Stimulated activated CD4-positive, alpha-beta T cell treated with anti-CD3 and anti-CD28 coated beads, TNF-alpha, amount 100 ng/mL, for 4 hours (primary cell): ENCODE measurements at places on chromosomes 2 and 18.

DNA sequence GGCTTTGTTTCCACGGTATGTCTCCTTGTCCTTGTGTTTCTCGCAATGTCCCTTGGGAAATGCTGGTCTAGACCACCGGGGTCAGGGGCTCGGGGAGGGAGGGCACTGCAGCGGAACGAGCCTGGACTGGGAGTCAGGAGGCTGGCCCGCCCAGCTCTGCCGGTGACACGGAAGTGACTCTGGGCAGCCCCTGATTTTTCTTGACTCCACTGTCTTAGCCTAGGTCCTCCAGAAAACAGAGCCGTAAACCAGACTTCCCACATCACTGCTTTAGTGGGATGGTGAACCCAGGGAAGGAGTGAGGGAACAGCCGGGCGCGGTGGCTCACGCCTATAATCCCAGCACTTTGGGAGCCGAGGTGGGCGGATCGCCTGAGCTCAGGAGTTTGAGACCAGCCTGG is 144.2 kb downstream of the ASB1 start:
- no peak for DNase-seq

DNA sequence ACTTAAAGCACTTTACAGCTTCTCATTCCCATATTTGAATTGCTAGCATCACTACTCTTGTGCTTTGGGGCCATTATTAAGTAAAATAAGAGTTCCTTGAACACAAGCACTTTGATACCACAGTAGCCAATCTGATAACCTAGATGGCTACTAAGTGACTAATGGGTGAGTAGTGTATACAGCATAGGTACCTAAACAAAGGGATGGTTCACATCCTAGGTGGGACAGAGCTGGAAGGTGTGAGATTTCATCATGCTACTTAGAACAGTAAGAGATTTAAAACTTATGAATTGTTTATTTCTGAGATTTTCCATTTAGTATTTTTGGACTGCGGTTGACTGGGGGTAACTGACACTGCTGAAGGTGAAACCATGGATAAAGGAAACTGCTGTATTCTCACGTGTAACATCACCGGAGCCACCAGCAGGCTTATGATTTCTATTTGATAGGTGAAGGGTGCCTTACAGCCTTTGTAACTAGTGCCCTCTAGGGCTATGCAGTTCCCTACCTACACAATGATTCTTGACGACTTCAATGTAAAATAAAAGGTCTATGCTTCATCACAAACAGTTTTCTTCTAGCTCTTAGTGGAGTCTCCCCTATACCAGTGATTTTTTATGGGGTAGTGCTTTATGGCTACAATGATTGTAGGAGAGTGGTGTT is 22.1 kb upstream of the CRIM1 start:
- no peak for DNase-seq

- no peak for DNase-seq
Measured at GRCh38 chr2:10507106-10507505, 59.0 kb upstream of the ODC1 start.

GRCh38 chr2:145601361-145601925 is 1081.5 kb upstream of the ZEB2 start:
- no peak for DNase-seq

DNA sequence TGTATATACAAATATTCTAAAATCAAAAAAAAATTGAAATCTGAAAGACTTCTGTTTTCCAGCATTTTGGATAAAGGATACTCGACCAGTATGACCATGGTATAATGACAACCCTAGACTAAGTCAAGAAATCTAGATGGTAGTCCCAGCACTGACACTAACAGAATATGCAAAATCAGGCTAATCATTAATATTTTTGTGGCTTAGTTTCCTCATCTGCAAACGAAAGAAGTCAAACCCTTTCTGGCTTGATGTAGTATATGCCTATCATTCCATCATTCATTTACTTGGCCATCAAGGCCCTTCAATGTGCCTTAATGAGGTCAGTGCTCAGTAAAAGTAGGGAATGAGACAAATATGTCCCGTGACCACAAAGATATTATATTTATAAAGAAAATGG is 83.5 kb downstream of the NCKAP5 start:
- no peak for DNase-seq

- DNase-seq: no peak
Measured at GRCh38 chr18:29171892-29172755, 995.2 kb upstream of the CDH2 start.

- DNase-seq: no peak
Measured at GRCh38 chr2:12488352-12489318, 228.1 kb upstream of the TRIB2 start.

DNA sequence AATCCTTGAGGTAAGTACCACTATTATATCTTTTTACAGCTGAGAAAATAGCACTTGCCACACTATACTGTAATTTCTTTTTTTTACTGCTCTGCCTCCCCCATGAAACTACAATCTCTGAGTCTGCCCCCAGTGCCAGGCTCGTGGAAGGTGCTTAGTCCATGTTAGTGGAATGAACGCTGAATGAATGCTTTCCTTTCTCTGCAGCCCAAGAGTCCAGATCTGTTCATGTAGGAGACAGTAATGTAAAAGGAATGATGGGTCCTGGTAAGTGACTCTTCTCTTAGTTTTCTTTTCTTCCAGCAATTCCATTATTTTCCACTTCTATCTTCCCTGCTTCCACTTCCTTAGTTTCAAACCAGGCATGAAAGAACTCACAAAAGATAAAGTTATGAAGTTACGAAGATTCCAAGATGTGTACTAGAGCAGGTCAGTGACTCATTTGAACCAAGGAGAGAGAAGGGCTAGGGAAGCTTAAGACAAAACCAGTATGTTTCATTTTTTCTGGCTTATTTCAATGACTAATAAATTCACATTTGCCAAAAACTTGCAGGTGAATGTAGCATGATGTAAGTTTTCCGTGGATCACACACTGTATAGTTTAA is 46.0 kb downstream of the ARHGEF33 start:
- no peak for DNase-seq

DNA sequence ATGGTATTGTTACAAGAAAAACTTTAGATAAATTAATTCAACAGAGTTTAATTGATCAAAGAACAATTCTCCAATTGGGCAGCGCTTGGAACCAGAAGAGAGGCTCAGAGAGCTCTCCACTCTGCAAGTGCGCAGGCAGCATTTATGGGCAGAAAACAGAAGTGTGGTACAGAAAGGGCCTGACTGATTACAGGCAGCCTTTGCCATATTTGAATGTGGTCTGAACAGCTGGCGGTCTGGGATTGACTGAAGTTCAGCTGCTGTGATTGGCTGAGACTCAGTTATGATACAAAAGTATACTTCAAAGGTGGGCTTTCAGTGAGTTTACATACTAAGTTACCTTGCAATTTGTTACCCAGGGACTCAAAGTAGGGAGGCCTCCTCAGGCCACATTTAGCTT is 301.3 kb upstream of the ID2 start:
- no peak for DNase-seq

GRCh38 chr2:219507581-219508443 is 6.5 kb upstream of the ASIC4 start:
- no peak for DNase-seq

DNA sequence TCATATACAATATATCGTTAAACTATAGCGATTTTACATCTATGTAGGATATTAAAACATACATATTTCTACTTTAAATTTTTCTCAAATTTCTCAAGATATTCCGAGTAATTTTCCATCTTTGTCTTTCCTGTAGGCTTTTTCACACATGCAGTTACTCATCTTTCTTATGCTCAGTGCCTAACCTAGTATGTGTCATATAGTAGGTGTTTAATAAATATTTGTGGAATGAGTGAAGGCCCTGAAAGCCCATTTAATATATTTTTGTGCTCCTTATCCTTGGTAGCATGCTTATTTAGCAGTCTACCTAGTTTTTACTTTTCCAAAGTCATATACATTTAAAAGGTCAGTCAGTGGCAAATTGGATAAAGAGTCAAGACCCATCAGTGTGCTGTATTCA is 67.3 kb downstream of the ITGB6 start:
- no peak for DNase-seq

- no peak for DNase-seq
Measured at GRCh38 chr2:192059266-192059665, 135.5 kb downstream of the TMEFF2 start.

- no peak for DNase-seq
Measured at GRCh38 chr18:13620206-13620672, 106.1 kb downstream of the FAM210A start.

GRCh38 chr2:51866361-51866760 is 834.4 kb upstream of the NRXN1 start:
- no peak for DNase-seq

- DNase-seq: no peak
Measured at GRCh38 chr18:13895505-13896033, 19.8 kb downstream of the MC2R start.

DNA sequence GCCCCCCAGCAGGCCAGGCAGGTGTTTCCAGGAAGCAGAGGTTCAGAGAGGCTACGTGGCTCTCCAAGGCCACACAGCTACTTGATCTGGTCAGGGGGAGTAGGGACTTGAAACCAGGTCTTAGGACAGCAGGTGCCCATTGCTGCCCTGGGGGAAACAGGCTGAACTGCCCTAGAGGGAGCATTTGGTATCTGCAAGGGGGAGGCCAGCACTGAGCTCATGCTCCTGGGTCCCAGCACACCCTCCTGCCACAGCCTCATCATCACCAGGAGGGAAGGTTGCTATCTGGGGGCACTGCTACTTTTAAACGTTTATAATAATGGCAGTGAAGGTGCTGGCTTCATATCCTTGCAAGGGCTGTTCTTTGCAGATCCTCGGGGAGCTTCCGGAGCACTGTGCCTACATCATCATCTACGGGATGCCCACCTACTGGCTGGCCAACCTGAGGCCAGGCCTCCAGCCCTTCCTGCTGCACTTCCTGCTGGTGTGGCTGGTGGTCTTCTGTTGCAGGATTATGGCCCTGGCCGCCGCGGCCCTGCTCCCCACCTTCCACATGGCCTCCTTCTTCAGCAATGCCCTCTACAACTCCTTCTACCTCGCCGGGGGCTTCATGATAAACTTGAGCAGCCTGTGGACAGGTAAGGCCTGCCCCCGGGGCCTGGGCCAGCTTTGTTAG is 36.1 kb downstream of the ABCG8 start:
- no peak for DNase-seq

DNA sequence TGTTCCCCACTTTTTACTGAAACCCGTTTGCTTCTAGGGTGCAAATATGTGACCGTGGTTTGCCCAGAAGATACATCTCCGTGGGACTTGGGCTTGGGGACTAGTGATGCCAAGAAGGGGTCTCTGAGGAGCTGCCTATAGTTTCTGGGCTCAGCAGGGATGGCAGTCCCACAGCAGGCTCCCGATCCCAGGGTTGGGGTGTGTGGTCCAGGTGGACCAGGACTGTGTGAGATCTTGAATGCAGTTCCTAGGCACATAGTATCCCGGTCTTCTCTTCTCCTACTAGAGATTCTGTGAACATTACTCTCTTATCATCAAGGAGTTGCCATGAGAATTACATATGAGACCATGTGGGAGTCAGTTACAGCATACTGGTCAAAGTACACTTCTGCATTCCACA is 435.8 kb upstream of the SPRED2 start:
- no peak for DNase-seq

GRCh38 chr2:151946899-151947812 is 118.9 kb upstream of the ARL5A start:
- no peak for DNase-seq

DNA sequence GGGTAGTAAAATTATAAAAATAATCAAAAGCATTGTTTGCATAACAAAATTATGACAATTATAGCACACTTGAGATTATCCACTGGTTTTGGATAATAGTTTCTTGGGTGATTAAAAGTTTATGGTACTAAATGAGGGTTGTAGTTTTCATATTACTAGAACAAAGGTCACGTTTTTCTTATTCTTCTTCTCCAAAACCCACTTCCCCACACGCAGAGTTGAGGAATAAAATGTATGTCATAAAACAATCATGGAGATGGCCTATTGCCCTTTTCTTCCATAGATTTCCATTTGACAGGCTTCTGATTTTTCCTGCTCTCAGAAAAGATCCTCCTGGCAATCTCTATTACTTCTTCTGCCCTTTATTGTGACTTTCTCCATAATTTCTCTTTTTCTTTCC is 863.9 kb downstream of the ERBB4 start:
- no peak for DNase-seq

DNA sequence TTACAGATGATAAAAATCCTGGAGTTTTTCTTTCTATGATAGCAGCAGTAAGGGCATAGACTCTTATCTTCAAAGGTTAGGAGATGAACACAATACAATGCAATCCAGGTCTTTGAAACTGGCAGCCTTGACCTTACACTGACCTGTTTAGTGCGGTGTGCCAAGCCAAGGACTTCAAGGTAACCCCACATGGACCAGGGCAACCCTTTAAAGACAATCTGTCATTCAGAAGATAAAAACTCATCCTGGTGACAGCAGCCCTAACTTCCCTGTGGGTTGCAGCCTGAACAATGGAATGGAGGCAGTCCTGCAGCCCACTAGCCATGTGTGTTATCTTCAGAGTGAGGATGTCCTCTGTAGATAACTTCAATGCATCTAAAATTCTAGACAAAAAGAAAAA is 78.1 kb downstream of the RTTN start:
- no peak for DNase-seq

- no peak for DNase-seq
Measured at GRCh38 chr2:142741764-142742269, 135.6 kb upstream of the KYNU start.

- no peak for DNase-seq
Measured at GRCh38 chr2:9653485-9654271, 22.9 kb upstream of the YWHAQ start.

GRCh38 chr2:106943468-106944200 is 57.7 kb upstream of the ST6GAL2 start:
- DNase-seq: no peak

- DNase-seq: no peak
Measured at GRCh38 chr2:188199716-188200128, 92.0 kb upstream of the GULP1 start.

DNA sequence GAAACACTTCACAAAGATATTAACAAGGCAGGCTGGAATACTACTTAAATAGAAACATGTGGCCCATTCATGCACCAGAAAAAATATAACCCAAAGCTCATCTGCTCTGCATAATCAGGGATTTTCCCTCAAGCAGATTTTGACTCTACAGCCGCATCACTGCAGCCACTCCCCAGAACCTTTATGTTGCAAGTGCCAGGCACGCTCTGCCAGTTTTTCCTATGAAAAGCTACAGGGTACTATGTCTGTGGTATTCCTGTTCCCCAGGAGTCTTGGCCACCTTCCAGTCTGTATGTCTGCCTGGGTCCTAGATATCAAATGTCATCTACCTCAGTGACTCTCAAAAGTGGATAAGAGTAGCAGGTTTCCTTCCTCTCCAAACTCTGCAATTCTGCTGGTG is 3.8 kb downstream of the COA5 start:
- DNase-seq: no peak
